ENCODE measurements at places on chromosomes 3 and 15.

- H3K4me3 ChIP-seq = peak within 1 kb of the TSS; percentile 88
- H3K27me3 ChIP-seq = no peaks in the 10 kb centered on the region
- H3K27ac ChIP-seq = peak within 1 kb of the TSS; percentile 52
- peak; percentile 39 for DNase-seq
- peaks cover 4% of the 10 kb centered on the region for H3K36me3 ChIP-seq
These were observed at the start of gene TAGLN3 for GRCh38 chr3:111998636-111999483. TAGLN3 (plus strand) TSS chr3:111998922; CDS start chr3:111999423, 501 bp downstream.

DNA sequence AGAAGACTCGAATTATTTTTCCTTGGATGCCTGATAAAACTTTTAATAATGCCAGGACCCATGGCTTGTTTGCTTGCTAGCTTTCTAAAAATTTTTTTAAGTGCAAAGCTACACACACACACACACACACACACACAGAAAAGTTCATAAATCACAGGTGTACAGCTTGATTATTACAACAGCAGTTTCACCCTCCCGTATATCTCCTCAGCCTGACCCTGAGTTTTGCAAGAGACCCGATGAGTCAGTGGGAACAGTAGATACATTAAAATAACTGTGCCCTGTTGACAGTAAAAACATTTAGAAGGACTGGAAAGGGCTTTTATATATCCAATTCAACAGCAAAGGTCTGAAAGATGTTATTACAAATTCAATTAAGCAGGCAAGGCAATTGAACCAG, 46.7 kb downstream of the EMC4 start:
- no peak overlapping the region for H3K27ac ChIP-seq
- no peak overlapping the region for H3K4me3 ChIP-seq
- DNase-seq = peak; percentile 76
- H3K36me3 ChIP-seq = no peaks in the 10 kb centered on the region
- no peaks in the 10 kb centered on the region for H3K27me3 ChIP-seq
- peaks cover 6% of the 10 kb centered on the region for H3K4me1 ChIP-seq

GRCh38 chr3:13462125-13462629, 17.9 kb upstream of the HDAC11 start:
- peaks cover 12% of the 10 kb centered on the region for H3K27me3 ChIP-seq
- no peak overlapping the region for H3K27ac ChIP-seq
- no peak overlapping the region for H3K4me3 ChIP-seq
- no peaks in the 10 kb centered on the region for H3K4me1 ChIP-seq

- H3K4me3 ChIP-seq = no peak overlapping the region
- no peaks in the 10 kb centered on the region for H3K27me3 ChIP-seq
- H3K36me3 ChIP-seq = no peaks in the 10 kb centered on the region
- H3K4me1 ChIP-seq = peaks cover 11% of the 10 kb centered on the region
- peak; percentile 73 for DNase-seq
These were observed 62.8 kb downstream of the MDFIC2 start for GRCh38 chr3:70249509-70250160.

GRCh38 chr3:125203731-125204130, 8.8 kb downstream of the SLC12A8 start:
- H3K4me1 ChIP-seq = no peaks in the 10 kb centered on the region
- H3K36me3 ChIP-seq = no peaks in the 10 kb centered on the region
- no peaks in the 10 kb centered on the region for H3K27me3 ChIP-seq
- H3K4me3 ChIP-seq = no peak overlapping the region
- no peak overlapping the region for H3K27ac ChIP-seq

GRCh38 chr3:186788482-186789370, 5.3 kb downstream of the EIF4A2 start:
- DNase-seq = no peak
- H3K36me3 ChIP-seq = peaks cover 57% of the 10 kb centered on the region
